ENCODE measurements at places on chromosomes 4 and X.

DNA sequence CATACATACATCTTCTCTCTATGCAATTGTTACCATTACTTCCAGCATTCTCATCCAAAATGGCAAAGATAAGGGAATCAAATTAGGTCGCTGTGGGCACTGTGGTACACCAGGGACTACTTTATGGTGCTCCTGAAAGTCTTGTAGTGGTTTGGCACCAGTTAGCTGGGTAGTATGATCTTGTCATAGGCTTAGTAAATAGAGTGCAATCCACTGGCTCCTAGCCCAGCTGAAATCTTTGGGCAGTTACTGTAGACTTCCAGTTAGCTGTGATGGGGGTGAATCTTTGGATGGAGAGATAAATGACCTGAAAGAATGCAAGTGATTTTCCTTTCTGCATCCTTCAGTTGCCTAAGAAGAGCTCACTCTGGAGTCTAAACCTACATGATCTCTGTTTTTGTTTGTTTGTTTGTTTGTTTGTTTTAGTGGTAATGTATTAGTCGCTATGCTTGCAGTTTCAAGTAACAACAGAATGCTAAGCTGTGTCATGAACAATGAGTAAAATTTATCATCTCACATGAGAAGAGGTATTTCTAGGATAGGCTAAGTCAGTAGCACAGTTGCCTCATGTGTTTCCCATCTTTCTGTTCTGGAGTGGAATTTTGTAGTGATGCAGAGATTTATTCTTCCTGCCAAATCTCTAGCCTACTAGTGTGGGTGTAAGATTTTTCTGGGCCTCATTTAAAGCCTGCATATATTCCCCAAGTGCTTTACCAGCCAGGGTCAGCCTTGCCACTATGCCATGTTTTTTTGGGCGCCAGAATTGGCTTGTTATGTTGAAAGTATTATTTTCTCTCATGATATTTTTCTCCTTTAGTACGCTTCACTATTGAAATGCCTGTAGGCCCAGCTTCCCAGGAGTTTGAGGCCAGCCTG, 24.2 kb downstream of the HERC3 start:
- no peak for DNase-seq

DNA sequence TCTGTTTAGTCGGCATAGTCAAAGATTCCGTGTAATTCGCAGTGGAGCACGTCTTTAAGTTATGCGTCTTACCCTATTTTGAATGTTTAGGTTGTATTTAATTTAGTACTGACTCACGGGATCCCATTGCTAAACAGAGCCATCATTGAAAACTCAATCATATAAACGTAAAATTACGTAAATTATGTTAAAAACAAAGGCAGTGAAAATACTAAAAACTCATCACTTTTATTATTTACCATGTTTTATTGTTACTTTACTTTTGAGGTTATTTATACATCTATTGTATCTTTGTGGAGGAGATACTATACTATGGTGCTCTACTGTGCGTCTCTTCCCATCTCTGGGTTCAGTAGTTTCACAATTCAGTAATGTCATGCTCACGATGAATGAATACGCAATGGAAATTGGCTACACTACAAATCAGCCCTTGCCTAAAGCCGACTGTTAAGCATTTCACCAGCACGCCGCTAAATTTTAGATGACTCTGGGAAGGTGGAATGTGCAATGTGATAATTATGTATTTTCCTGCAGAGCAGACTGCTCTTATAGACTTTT, 944 bp downstream of the FUNDC2 start:
- DNase-seq = peak; percentile 46

- DNase-seq = no peak
Observed at GRCh38 chr4:129113434-129113833, 17.5 kb downstream of the C4orf33 start.

- DNase-seq = no peak
Observed at GRCh38 chr4:139782926-139783522, 117.4 kb downstream of the MGST2 start.

DNA sequence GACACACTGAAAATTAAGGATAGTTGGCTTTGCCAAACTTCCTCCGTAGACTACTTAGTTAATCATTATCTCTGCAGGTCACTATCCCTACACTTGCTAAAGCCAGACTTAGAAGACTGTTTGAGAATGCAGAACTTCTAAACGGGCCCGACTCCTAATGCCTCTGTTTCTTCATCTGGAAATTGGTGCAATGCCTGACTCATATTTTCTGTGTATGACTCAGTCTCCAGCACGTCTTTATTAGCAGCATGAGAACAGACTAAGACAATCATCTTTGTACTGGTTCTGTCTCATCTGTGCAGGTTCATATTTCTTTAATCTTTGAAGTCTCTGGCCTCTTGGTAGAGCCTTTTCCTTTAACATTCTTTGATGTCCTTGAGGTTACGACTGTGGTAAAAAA, 411.9 kb upstream of the ACTRT1 start:
- DNase-seq = no peak

DNA sequence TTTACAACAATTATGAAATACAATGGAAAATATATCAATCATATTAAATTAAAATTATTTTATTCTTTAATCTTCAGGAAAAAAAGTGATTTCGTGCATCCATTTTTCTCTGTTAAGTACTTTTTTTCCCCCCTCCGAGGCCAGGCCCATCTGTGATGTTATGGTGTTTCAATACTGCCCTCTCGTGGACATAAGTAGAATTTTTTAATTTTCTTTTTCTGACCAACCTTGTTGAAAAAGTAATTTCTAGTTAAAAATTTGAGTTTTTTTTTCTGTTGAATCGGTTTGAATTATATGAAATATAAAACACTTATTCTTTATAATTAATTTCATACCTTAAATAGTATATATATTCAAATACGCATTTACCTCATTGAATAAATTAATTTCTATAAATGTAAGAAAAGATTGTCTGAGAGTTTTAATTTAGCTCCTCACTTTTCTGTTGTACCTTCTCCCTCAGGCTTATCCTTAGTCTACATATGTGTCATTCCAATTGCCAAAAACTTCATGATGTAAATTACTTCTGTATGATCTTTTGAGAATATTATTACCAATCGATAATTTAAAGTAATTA, 175.8 kb upstream of the TECRL start:
- DNase-seq = no peak

- DNase-seq = no peak
Observed at GRCh38 chr4:189364032-189364449, 576.6 kb upstream of the FRG1 start.

DNA sequence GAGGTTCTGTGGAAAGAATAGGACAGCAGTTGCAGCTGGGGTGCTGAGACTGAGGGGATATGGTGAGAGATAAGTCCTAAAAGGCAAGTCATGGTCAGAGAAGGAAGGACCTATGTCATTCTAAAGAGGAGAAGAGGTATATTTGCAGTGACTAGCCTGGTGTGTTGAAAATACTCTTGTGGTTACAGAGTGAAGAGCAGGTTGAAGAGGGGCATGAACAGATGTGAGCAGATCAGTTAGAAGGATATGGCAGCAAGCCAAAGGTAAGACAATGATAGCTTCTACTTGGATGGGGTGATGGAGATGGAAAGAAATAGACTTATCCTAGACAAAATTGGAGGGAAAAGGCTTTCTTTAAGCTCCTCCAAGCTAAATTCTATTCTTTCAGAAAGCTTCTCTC, 469.8 kb upstream of the CPEB2 start:
- DNase-seq = no peak

DNA sequence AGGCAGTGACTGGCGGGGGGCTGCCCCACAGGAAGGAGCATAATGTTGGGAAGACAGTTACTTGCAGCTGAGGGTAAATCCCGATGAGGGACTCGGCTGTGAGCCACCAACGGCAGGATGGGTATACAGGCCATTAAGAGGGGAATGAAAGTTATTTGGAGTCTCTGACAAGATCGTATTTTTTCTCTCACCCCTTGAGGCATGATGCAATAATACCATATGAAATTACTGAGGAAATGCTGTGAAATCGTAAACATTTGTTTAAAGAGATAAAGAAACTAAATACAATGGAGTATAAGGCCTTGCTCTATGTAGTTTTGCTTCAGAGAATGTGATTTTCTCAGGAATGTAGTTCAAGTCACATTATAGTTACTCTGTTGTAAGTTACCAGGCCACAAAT, 12.7 kb downstream of the IL1RAPL1 start:
- no peak for DNase-seq

- no peak for DNase-seq
Observed at GRCh38 chr4:177404986-177405385, 37.3 kb downstream of the AGA start.

DNA sequence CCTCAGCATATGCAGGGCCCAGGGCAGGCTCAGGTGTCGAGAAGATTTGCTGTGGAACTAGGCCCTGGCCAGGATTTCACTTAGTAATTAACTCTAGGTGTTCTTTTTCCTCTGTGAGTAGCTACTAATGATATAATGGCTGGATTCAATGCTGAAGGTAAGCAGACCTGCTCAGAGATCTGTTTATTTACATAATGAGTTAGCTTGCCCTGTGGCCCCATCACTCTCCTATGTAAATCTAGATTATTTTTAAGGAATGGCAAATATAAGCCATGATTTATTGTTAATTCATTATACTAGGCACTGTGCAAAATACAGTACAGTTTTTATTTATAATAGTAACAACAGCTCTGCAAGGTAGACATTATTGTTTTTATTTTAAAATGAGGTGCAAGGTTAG, 117.2 kb downstream of the IRF2 start:
- DNase-seq = no peak

DNA sequence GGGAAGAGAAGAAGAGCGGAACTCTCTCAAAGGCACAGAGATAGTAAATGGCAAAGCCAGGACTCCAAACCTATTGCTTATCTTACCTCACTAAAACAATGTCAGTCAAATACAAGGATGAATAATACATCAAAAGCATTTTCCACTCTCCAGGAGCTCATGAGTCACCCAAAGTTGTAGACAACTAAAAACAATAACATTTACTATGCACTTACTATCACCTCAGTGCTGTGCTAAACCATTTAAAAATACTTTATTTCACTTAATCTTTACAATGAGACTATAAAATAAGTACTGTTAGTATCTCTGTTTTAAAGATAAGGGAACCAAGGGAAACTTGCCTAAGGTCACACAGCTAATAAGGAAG, 163.2 kb upstream of the SPANXC start:
- DNase-seq = no peak

DNA sequence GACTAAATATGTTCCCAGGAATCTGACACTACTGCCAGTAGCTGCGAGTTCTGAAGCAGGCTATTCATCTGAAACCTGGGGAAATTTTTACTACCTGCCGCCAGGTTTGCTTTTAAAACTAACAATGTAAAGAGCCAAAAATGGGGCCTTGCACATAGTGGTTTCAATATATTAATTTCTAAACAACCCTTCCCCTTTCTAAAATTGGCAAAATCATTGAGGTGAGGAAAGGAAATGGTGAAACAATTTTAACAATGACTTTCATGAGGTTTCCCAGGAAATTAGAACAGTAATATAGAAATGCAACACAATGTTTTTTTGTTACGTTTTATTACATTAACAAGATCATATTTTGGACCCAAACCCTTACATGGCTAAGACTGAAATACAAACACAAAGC, 21.3 kb downstream of the FANCB start:
- DNase-seq = peak; percentile 5

DNA sequence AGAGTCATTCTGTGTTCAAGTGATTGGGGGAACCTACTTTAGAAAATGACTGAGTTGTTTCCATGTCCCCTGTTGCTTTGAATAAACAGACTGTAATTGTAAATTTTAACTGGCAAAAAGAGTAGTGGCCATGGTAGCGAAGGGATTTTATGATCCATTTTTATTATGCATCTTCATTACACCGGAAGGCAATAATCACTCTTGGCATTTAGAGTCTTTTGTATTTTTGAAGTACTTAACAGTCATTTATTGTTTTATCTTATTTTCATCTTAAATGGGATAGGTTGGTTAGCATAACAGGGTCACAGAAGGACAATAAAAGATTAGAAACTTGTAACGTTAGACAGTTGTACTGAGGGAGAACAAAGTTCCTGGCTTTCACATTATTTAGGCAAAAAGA, 11.0 kb upstream of the OTC start:
- no peak for DNase-seq

GRCh38 chrX:19658030-19658429, 142.7 kb upstream of the MAP3K15 start:
- no peak for DNase-seq

- DNase-seq = no peak
Observed at GRCh38 chr4:12178614-12179610, 750.2 kb upstream of the HS3ST1 start.

DNA sequence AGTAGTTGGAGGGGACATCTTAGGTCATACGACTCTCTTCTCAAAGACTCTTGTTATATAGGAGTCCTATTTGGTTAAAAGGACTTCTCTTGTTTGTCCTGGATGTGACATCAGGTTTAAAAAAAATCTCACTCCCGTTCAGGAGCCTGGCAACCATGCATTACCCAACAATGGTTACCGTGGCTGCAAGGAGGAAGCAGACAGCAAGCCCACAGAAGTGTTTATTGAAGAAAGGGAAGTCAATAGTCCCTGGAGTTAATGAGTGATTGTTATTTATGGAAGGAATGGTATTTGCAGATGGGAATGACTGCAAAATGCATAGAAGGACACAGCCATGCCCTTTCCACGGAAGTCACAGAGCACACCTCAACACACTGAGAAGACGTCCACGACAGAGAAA, 75.9 kb upstream of the ENPP6 start:
- DNase-seq = peak; percentile 90

GRCh38 chrX:100648458-100649417, 4.7 kb downstream of the SRPX2 start:
- no peak for DNase-seq

DNA sequence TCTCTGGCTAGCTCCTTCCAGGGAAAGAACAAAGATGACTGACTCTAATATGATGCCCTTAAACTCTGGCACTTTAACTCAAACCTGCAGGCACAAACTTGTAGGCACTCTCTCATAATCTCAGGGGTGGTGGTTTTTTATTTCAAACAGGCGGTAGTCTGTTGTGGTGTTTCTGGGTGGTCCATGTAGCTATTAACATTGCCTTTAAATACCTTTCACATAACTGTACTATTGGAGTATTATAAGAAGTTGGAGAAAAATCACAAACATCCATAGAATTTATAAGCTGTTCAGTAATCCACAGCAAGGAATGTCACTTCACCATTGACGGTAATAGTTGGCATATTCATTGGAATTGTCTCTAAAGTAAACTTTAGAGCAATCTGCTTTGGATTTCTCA, 204.2 kb upstream of the PDE5A start:
- DNase-seq = no peak

DNA sequence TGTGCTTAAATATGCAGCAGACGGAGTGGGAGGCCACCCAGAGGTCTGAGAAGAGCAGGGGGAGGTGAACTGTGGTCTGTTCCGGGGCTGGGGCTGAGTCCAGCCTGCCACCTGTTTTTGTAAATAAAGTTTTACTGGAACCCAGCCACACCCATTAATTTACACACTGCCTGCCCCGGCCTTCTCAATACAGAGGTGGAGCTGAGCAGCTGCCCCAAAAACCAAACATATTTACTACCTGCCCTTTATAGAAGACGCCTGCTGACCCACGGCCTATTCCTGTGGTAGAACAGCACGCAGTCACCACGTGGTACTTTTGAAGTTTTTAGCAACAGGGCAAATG, 45.9 kb downstream of the FGFRL1 start:
- no peak for DNase-seq

DNA sequence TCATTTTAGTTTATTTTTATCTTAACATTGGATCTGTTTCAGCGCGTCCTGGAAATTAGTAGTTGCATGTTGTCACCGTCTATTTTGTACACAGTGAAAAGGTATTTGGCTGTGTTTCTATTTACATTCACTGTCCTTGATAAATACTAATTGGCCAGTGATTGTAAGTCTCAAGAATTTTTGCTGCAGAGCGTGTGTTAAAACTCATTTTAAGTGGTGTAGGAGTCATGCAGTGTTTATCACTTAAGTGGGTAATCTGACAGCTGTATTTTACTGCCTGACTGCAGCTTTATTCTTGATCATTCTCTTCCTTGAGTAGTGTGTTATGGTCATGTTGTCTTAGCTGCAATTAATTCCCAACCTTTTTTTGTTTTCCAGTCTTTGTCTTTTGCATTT, 9.8 kb downstream of the GUCY1A1 start:
- DNase-seq = no peak

All from HL-60 (cell line).